SJCRH30 (cell line): ENCODE measurements at places on chromosomes 2 and 18.

DNA sequence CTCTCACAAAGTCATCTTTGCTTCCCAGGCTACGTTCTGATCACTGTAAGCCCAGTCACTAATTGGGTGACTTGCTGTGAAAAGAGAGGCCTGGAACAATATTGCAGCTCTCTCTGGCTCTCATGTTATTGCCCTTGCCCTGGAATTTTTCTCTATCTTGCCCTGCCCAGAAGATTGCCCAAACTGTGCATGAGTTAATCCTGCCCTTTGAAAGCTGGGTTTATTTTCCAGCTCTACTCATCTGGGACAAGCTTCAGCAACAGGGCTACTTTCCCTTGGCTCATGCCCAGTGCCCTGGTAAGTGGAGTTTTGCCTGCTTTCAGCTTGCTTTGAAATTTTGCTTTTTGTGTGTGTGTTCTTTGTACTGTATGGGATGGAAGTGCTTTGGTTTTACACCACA, 6.9 kb upstream of the EHBP1 start:
- DNase-seq: no peak

- no peak for DNase-seq
Observed at GRCh38 chr2:33038230-33038629, 91.5 kb downstream of the LTBP1 start.

GRCh38 chr18:49596687-49597086, 34.8 kb downstream of the LIPG start:
- no peak for DNase-seq

DNA sequence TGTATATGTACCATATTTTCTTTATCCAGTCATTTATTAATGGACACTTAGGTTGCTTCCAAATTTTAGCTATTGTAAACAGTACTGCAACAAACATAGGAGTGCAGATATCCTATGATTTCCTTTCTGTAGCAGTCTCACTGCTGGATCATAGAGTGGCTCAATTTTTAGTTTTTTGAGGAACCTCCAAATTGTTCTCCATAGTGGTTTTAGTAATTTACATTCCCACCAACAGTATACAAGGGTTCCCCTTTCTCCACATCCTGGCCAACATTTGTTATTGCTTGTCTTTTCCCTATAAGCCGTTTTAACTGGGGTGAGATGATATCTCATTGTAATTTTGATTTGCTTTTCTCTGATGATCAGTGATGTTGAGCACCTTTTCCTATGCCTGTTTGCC, 114.3 kb downstream of the TMEM17 start:
- DNase-seq: no peak

GRCh38 chr2:7598402-7598801, 681.2 kb downstream of the RNF144A start:
- no peak for DNase-seq

GRCh38 chr2:121491518-121491917, 39.2 kb upstream of the RNU4ATAC start:
- no peak for DNase-seq

- no peak for DNase-seq
Observed at GRCh38 chr2:9199716-9200632, 6.6 kb upstream of the ASAP2 start.

DNA sequence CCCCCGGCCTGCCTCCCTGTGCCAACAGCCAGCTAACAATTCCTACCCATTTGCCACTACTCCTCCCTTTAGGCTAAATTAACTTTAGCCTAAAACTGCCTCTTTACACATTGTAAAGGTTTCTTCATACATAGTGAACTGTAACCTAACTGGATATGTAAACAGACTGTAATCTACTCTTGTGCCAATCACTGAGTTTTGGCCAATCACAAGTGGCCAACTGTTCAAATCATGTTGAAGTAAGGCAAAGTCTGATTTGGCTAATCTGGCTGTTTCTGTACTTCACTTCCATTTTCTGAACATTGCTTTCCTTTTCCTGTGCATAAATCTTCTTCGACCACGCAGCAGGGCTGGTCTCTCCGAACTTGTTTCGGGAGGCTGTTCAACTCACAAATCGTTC, 103.6 kb upstream of the LYPD6 start:
- no peak for DNase-seq

DNA sequence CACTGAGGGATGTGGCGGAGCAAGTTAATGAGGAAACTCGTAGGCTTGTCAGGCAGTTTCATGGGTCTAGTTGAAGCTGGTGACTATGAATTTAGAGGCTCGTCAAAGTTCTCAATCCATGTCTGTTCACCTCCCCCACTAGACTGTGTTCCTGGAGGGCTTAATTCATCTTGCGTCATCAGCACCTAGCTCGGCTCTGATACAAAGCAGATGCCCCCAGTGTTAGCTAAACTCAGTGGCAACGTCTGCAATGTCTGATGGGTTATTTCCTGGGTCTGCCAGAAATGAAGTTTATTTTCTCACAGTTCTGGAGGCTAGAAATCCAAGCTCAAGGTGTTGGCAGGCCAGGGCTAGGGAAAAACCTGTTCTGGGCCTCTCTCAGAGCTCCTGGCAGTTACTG, 140.6 kb downstream of the PID1 start:
- DNase-seq: no peak

- no peak for DNase-seq
Observed at GRCh38 chr18:2274613-2275012, 296.7 kb downstream of the METTL4 start.

GRCh38 chr18:58218117-58218516, 174.1 kb downstream of the NEDD4L start:
- DNase-seq: no peak

- peak; percentile 56 for DNase-seq
Observed at GRCh38 chr2:2328848-2329247, 2.2 kb downstream of the MYT1L start.

DNA sequence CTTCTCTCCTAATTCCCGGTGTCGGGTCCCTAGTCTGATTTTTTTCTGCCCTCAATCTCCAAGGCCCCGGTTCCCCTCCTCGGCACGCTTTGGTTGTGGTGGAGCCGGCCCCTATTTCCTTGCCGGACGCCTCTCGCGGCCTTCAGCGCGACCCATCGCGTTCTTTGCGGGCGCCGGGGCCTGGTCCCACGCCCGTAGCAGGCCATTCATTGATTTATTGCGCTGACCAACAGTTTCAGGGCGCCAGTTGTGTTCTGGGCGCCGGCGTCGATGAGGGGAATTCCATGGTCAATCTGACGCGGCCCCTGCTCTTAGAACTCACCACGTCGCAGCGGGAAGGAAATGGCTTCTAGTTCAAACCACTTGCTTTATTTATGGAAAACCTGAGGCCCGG, 396 bp downstream of the CNOT9 start:
- DNase-seq: no peak

GRCh38 chr2:10599921-10600320, 89.9 kb downstream of the NOL10 start:
- DNase-seq: no peak

DNA sequence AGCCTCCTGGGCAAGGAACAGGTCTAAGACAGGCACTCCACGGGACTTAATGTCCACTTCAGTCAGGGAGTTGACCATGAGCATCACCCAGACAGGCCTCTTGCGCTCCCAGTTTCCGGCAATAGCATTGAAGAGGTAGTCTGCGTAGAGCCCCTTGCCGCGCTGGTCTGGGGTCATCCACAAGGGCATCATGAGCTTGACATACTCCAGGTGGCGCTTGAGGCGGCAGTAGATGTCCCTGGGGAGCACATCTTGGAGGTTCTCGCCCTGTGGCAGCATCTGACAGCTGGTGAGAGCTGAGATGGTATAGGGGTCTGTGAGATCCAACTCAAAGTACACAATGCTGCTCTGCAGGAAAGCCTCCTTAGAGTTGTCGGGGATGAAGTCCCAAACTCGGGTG, 10.6 kb downstream of the TRABD2A start:
- DNase-seq: no peak

- no peak for DNase-seq
Observed at GRCh38 chr2:193276069-193276468, 1081.3 kb upstream of the TMEFF2 start.

- DNase-seq: no peak
Observed at GRCh38 chr2:112723995-112724394, 3.2 kb downstream of the NT5DC4 start.

GRCh38 chr2:76713312-76713711, 808.9 kb downstream of the LRRTM4 start:
- no peak for DNase-seq

DNA sequence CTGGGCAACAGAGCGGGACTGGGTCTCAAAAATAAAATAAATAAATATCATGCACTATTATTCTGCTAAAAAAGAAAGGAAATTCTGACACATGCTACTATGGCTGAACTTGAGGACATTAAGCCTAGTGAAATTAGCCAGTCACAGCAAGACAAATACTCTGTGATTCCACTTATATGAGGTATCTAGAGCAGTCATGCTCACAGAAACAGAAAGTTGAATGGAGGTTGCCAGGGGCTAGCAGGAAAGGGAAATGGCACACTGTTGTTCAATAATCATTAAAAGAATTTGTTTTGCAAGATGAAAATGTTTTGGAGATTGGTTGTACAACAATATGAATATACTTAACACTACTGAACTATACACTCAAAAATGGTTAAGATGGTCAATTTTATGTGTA, 60.8 kb downstream of the NCKAP1 start:
- no peak for DNase-seq

GRCh38 chr18:61901323-61901986, 8.6 kb upstream of the RNF152 start:
- DNase-seq: peak; percentile 65

- DNase-seq: peak; percentile 62
Observed at GRCh38 chr18:77872166-77872565, 622.5 kb downstream of the GALR1 start.

DNA sequence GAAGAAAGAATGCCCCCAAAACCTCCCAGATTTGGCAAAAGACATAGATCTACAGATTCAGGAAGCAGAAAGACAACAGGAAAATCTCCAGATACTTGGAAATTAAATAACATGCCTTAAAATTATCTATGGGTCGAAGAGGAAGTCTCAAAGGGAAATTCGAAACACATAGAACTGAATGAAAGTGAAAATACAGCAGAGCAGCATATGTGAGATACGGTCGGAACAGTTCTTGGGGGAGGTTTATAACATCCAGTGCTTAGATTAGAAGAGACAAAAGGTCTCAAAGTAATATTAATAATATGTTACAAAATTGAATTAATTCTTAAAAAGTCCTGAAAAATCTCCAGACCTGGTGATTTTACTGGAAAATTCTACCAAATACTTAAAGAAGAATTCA, 14.3 kb downstream of the KCNG2 start:
- DNase-seq: no peak
